ENCODE measurements at places on chromosomes 7 and 10.
A peak's percentile ranks its signal among the peaks of the same experiment; 100 is the strongest.

DNA sequence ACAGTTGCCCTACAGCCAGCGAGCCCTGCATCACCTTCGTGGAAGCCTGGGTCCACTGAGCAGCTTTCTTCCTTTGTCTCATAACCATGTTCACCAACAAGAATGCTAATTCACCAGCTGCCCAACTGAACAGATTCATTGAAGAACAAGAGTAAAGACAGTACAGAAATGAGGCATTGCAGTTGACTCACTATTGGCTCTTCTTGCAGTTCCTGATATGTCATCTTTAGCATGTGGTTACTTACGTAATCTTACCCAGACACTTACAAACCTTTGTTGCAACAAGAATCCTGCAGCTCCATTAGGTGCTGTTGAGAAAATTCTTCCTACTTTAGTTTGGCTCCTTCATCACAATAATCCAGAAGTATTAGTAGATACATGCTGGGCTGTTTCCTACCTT lies 174.0 kb upstream of the TPK1 start:
- DNase-seq: no peak

- no peak for DNase-seq
Measured at GRCh38 chr10:84755311-84755710, 426.9 kb downstream of the CCSER2 start.

- DNase-seq: no peak
Measured at GRCh38 chr10:3763035-3763456, 22.0 kb downstream of the KLF6 start.

DNA sequence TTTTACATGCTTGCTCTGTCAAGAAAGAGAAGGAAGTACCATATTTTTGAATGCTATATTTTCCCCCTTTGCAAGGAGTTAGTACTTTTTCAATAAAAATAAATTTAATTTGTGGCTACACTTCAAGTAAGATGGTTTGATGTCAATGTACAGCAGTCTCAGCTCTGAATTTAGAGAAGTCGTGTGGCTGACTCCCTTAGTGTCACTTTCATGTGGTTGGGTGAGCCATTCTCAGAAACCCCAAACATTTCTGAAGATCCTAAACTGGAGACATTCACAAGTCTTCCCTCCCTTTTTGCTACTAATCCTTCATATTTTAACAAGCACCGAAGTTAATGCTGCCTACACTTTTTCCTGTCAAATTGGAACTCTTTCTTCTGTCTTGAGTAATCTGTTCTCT lies 244.4 kb downstream of the DYNC1I1 start:
- no peak for DNase-seq

DNA sequence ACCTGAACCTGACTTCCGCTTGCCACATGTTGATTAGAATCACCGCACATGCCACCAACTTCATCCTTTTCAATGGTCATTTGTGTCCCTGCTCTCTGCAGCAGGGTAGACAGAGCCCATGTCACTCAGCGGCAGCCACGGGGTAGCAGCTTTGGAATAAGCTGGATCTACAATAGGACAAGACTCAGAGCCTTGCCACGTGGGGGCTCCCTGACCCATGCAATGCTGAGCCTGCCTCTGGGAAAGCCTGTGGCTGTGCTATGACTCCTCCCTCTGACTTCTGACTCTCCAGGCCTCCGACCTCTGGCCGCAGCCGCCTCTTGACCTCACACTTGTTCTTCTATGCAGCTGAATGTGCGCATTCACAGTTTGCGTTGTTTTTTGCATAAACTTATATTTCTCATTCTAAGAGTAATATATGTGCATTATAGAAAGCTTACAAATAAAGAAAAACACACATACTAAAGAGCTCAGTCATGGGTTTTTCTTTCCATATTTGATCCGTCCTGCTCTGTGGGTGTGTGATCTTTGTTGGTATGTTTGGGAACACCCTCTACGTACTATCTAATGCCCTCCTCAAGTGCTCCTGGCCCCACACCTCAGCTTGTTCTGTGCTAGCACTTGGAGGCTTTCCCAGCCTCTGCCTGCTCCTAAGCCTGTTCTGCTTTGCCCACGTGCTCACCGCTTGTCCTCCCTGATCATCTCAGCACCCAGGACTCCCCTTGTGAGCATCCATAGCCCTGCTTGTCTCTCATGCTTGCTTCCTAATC lies 198.0 kb upstream of the MKI67 start:
- no peak for DNase-seq

- DNase-seq: no peak
Measured at GRCh38 chr10:79044036-79044632, 24.6 kb upstream of the ZMIZ1 start.

DNA sequence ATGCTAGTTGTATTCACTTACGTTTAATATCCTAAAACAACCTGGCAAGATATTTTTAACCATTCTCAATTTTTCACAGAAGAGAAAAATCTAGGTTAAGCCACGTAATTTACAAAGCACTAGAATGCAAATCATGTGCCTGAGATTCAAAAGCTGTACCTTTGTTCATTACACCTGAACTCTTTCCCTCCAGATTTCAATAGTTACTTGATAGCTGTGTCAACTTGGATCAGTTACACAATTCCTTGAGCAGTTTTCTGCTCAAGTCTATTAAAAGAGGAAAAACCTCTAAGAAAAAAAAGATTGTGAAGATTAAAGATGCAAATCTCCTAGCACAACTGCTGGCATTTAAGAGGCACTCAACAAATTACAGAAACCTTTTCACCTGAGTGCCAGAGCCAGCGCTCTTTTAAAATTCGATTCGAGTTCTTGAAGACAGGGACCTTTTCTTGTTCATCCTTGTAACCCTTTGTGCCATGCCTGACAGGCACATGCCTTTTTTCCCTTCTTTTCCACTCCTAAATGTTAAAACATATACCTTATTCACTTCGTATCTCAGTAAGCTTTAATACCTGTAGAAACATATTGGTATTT lies 886 bp downstream of the NSUN6 start:
- no peak for DNase-seq

GRCh38 chr7:80635533-80635932 lies 2.9 kb upstream of the CD36 start:
- DNase-seq: no peak

DNA sequence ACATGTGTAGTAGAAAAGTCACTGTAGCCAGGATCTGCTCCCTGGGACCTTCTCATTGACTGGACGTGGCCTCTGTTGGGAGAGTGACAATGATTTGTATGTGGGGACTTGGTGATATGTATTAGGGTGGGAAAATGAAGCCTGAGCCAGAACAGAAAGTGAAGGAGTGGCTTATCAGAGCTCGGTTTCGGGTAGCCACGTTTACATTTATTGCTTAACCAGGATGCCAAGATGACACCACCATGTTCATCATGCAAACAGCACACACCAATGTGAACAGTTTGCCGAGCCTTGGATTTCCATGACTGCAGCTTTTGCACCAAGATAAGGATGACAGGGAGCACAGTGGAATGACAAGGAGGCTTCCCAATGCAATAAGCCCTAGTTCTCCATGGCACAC lies 112.8 kb upstream of the STK17A start:
- no peak for DNase-seq

- DNase-seq: no peak
Measured at GRCh38 chr7:7791523-7791922, 73.1 kb upstream of the RPA3 start.

DNA sequence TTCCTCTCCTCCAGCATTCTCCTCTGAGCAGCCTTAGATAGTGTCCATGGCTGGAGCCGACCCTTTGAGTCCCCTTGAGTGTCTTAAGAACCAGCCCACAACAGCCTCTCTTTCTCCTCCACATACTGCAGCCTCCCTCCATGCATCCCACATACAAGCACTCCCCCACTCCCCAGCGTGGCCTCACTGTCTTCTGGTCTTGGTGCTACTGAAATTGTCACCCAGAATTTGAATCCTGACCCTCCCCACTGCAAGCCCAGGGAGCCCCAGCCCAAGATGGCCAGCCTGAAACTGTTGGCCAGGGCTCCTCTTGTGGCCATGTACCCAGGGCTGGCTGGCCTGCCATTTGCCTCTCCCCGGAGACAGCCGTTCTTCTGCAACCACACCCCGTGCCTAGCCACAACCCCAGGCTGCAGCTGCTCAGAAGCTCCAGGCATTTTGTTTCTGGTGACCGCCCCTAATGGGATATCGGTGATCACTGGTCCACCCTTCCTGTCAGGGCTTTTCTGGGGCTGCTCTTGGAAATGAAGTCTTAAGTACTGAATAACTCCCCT lies 18.8 kb upstream of the SH2D4B start:
- no peak for DNase-seq

- DNase-seq: no peak
Measured at GRCh38 chr7:41029072-41029499, 673.8 kb downstream of the INHBA start.

GRCh38 chr10:44259090-44259874 lies 125.6 kb downstream of the CXCL12 start:
- DNase-seq: no peak

- no peak for DNase-seq
Measured at GRCh38 chr10:95275726-95276366, 15.0 kb downstream of the PDLIM1 start.

- DNase-seq: no peak
Measured at GRCh38 chr10:47038881-47039561, 127.8 kb downstream of the PTPN20 start.

DNA sequence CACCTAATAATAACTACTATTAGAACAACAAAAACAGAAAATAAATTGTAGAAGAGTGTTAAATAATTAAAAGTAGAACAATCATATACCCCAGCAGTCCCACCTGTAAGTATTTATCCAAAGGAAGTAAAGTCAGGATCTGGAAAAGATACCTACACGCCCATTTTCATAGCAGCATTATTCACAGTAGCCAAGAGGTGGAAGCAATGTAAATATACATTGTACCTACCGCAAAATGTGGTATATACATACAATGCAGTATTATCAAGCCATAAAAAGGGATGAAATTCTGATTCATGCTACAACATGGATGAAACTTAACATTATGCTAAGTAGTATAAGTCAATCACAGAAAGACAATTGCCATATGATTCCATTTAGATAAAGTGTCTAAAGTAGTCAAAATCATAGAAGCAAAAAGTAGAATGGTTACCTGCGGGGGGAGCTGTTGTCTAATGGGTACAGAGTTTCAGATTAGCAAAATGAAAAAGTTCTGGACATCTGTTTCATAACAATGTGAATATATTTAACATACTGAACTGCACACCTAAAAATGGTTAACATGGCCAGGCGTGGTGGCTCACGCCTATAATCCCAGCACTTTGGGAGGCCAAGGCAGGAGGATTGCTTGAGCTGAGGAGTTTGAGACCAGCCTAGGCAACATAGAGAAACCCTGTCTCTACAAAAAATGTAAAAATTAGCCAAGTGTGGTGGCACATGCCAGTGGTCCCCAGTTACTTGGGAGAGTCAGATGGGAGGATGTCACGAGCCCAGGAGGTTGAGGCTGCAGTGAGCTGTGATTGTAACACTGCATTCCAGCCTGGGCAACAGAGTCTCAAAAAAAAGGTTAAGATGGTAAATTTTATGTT lies 6.0 kb upstream of the TMED4 start:
- no peak for DNase-seq

DNA sequence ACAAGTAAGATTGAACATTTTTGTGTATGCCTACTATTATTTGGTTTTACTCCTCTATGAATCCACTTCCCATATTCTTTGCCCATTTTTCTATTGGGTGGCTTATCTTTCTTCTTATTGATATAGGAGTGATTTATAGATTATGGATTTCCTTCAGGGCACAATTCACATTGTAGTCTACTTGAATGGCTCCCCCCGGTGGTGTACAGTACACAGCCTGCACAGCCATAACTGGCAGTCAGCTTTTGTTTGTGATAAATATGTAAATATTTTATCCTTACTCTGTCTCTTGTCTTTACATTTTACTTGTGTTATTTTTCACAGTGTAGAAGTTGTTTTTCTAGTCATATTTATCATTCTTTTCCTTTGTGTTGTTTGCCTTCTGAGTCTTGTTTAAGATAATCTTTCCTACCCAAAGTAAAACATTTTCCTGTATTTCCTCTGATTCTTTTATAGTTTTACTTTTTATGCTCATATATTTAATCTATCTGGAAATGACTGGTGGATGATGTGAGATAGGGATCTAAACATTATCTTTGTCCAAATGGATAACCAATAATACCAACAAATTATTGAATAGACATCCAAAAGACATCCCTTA lies 23.9 kb upstream of the CALD1 start:
- peak; percentile 9 for DNase-seq

DNA sequence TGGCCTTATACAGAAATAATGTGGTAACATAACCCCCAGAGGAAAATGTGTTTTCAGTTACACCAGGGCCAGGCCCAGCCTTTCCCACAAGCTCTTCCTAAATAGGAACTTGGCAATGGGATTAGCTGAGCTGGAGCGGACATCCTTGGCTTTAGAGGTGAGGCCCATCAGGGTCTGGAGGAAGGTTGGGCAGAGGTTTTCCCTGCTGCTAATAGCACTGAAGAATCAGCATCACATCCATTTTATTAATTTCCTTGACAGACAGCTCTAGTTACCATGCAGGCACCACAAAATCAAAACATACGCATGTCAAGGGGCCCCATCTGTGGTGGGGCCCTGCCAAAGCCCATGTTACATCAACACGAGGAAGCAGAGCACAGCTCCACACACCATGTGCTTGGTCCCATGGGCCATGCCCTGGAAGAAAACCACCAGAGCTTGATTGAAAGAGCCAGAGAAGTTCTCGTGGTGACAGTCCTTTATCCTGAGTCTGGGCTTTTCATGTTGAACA lies 566.6 kb downstream of the KCNMA1 start:
- DNase-seq: no peak

GRCh38 chr7:116986611-116987565 lies 33.6 kb downstream of the ST7 start:
- no peak for DNase-seq

DNA sequence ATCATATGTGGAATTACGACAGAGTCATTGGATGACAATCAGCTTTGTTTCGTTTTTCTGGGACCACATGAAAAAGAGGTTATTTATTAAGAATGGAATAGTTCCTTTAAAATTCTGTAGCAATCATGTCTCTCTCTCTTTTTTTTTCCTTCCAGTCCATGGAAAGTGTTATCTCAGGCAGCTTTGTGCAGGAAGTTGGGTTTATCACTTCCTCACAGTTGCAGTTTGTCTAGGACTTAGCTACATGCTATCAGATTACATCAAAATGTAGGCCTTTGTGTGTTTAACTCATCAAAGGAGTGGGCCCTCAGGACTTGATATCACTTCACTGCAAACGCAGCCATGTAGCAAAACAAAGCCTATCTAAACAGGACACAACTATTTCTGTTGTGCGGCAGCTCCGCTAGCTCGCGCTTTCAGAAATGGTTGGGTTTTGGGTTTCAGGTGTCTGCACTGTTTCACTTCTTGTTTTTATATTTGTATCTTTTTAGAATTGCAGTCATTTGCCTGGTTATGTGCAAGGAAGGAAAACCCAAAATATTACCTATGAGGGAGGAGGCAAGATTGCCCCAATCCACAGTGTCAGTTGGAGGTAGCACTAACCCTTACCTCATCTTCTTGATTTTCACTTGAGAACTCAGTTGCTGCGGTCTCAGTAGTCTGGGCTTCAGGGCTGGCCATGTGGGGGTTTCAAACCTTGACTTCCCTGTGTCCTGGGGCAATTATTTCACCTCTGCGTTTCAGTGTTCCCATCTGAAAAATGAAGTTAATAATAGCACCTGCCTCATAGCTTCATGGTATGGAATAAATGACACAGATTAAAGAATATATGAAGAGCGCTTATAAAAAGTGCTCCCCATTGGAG lies 66.7 kb downstream of the HHEX start:
- no peak for DNase-seq

GRCh38 chr7:46007990-46008643 lies 87.0 kb upstream of the IGFBP3 start:
- DNase-seq: no peak

- no peak for DNase-seq
Measured at GRCh38 chr7:78284945-78285344, 486.4 kb downstream of the PHTF2 start.

GRCh38 chr7:17448479-17449423 lies 150.3 kb downstream of the AHR start:
- DNase-seq: no peak

- DNase-seq: no peak
Measured at GRCh38 chr7:130299866-130300265, 6.9 kb downstream of the CPA4 start.

Data from stimulated activated CD4-positive, alpha-beta T cell treated with anti-CD3 and anti-CD28 coated beads, Interleukin-1b, Interleukin-23, amount 100 ng/mL, for 1 hour (primary cell).